ENCODE measurements at places on chromosomes 4 and X.
A peak's percentile ranks its signal among the peaks of the same experiment; 100 is the strongest.

- no peak for DNase-seq
Observed at GRCh38 chrX:25295466-25295865, 279.7 kb upstream of the ARX start.

DNA sequence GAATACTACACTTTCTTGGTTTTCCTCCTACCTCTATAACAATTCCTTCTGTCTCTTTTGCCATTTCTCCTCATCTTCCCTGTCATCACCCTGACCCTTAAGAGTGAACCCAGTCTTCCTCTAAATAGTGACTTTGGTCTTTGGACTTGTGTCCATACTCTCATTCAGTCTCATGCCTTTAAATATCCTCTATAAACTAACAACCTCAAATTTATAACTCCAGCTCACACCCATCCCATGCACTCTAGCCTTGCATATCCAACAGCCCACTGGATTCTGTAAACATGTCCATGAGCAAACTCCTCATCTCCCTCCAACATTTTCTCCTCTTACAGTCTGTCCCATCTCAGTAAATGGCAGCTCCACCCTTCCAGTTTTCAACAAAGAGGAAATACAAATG lies 15.0 kb downstream of the BCLAF3 start:
- DNase-seq = no peak

DNA sequence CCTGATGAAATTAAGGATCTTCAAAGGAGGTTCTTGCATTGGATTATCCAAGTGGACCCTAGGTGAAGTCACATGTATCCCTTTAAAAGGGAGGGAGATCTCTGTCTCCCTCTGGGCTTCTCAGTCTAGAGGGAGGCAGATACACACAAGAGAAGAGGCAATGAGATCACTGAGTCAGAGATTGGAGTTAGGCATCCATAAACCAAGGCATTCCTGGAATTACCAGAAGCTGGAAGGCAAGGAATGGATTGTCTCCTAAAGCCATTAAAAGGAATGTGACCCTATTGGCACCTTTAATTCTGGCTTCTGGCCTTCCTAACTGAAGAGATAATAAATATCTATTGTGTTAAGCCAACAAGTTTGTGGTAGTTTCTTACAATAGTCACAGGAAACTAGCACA lies 383.2 kb downstream of the PACRGL start:
- DNase-seq = no peak

GRCh38 chrX:153781428-153782047 lies 697 bp downstream of the SRPK3 start:
- DNase-seq = no peak

- DNase-seq = no peak
Observed at GRCh38 chr4:53367721-53368120, 1.9 kb upstream of the SCFD2 start.

DNA sequence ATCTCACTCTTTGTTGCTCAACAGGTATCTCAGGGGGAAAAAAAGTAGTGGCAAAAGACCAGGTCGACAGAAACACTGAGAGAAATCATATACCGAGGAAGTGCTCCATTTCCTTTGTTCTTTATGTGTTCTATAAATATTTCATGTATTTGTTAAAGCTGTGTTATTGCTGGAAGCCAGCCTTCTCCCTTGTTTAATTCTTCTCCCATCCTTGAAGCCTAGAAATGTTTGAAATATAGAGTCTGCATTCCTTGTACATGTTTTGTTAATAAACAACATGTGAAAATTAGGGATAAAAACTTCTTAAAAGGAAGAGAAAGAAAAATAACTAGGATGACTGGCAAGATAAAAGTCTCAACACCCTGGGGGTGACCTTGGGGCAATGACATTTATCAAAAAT lies 186.2 kb downstream of the ANKRD50 start:
- DNase-seq = no peak

DNA sequence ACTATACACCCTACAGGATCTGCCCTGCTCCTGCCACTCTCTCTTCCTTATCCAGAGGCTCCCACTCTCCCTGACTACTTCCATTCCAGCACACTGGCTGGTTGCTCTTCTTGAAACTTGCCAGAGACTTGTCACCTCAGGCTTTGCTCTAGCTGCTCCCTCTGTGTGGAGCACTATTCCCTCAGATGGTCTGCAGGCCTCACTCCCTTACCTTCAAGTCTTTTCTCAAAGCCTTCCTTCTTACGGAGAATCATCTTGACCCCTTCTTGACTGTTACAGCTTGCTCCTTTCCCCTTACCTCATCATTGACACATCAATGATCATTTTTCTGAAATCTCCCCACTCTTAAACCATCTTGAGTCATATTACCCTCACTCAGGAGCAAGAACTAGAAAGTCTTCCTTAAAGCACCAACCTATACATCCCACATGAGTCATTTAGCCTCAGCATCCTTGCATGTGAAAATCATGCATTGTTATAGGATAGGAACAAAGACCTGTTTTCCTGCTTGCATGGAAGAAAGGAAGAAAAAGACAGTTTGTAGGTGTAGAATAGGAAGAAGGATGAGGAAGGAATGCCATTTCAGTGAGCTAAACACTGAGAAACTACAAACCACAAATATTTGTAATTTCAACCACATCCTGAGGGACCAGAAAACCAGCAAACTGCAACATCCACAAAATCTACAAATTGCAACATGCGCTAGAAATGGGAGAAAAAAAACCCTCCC lies 55.7 kb downstream of the ANTXR2 start:
- peak; percentile 91 for DNase-seq

DNA sequence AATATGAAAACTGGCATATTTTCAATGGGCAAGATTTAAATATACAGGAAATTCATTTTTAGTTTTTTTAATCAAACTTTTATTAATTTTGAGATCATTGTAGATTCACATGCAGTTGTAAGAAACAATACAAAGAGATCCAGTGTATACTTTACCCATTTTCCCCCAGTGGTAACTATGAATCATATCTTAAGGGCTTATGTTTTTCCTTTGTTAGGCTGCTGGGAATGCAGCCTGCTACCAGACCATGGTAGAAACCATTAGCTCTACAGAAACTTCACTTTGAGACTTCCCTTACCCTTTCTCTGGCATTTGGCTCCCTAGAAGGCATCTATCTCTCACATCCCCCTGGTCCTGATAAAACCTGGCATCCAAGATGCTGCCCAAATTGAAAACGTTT lies 147.6 kb upstream of the EOLA2 start:
- DNase-seq = no peak

DNA sequence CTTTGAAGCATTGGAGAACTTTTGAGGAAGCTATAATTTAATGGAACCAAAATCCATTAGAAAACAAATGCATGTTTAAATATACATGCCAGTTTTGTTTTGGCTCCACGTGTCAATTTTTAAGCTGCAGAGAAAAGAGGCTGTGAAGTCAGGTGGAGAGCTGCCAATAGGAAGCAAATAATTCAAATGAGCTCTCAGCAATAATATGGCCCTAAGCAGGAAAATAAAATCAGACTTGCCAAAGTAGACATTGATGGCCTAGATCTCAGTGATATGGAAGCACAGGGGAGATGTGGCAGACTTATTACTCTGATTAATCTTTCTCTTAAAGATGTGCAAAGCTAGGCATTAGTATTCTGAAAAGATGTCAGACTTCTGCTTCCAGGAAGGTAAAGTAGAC lies 769.8 kb upstream of the NDST4 start:
- DNase-seq = no peak

GRCh38 chr4:140252141-140252741 lies 98.3 kb upstream of the MAML3 start:
- DNase-seq = no peak

DNA sequence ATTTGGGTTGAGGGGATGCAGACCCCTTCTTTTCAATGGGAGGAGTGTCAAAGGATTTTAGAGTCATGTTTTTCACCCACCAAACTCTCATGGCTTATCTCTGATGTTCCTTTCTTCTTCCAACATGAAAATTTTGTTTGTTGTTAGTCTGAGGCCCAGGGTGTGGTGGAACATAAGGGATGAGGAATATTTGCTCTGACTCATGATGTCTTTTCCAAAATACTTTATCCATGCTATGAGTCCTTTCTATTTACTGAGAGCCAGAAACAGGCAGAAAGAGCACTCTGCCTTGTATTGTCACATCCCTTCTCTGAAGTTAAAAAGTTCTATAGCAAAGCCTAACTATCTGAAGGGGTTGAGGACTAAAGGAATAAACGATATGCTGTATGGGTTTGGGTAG lies 61.6 kb upstream of the GYPA start:
- no peak for DNase-seq

DNA sequence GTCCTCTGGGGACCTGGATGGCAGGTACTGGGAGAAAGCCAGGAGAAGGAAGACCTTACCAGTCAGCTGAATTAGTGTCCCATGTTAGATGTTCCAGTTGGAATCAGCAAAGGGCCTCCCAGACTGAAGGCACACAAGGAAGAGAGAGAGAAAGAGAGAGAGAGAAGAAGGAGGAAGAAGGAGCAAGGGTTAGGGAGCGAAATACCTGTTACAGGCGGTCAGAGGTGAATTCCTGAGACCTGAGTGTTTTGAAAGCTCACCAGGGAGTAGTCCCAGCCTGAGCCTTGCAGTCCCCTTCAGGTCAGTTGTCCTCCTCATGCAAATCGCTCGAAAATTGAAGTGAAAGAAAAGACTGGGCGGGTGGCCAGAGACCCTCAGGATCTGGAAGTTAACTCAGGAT lies 60.3 kb downstream of the USP11 start:
- no peak for DNase-seq

DNA sequence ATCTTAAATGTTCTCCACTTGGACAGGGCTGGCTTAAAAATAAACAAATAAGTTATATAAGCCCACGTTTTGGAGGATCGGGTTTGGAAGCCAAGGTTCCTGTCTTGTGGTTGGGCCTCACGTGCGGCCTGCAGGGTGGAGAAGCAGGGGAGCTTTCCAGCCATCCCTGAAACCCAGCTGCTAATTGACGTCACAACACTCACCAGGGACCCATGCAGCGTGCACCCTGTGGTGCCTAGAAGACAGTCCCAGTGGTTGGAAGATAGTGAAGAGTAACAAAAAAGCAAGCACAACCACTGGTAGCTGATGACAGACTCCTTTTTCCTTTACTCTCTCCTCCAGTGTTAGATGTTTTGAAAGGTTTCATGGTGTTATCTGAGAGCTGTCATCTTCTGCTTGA lies 142.0 kb upstream of the RBPJ start:
- no peak for DNase-seq

DNA sequence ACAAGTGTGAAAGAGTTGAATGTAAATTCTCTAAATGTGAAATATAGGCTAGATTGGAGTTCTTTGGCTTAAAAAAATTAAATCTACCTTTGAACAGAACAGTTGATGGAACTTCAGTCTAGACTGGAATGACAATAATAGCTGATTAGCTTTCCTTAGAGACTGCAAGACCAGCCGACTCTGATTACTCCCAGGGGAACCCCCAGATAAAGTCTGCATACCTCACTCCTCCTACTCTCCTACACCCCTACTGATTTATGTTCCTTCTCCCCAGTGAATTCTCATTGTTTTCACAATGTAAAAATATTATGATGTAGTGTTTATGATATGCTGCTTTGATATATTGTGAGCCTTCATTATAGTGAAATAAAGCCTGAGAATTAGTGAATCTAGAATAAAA lies 241.3 kb downstream of the CFAP299 start:
- no peak for DNase-seq

- peak; percentile 78 for DNase-seq
Observed at GRCh38 chrX:40154853-40155588, 57.3 kb upstream of the BCOR start.

- no peak for DNase-seq
Observed at GRCh38 chr4:30716681-30717207, 3.4 kb upstream of the PCDH7 start.

- no peak for DNase-seq
Observed at GRCh38 chrX:102765217-102765616, 44.7 kb downstream of the GPRASP3 start.

DNA sequence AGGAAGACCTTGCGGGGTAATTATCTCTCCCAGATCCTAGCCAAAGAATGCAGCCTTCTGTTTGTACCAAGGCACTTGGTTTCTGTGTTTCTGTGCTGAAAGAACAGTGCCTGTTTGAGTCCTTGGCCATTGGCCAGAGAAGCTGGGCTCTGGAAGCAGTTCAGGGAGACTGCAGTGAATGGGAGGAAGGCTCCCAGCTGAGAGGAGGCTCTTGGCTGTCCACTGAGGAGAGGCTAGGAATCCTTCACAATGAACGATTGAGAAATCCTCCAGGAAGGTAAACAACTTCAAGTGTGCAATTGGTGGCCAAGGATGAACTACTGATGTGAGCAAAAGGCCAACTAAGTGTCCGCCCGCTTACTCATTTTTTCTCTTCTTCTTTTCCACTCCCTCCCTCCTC lies 61.3 kb downstream of the HS3ST1 start:
- DNase-seq = no peak

- DNase-seq = no peak
Observed at GRCh38 chrX:133649651-133650050, 234.4 kb upstream of the GPC4 start.

DNA sequence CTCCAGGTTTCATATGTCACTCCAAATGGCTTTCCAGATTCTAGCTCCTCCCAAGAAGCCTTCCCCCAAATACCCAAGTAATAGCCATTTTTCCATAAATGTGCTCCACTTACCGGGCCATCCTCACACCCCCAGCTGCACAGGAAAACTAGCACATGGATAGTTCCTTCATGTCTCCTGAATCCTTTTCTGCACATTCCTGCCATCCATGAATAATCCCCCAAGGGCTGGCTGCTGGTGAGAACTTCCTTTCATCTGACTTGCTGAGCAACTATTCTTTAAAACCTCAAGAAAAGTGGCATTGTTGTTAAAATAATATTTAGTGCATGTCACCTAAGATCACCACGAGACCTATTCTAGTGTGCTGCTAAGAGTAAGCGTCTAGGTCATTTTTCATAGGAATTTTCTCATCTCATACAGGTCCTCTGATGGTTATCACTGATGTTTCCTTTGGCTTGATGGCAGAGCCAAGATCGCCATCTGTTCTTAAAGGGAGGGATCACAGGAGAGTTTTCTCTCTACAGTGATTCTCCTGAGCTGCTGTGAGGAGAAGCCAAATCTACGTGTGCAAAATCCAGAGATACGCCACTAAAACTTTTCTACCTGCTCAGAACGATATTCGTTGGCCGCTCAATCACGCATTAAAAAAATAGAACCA lies 71.3 kb downstream of the MAP3K15 start:
- no peak for DNase-seq

DNA sequence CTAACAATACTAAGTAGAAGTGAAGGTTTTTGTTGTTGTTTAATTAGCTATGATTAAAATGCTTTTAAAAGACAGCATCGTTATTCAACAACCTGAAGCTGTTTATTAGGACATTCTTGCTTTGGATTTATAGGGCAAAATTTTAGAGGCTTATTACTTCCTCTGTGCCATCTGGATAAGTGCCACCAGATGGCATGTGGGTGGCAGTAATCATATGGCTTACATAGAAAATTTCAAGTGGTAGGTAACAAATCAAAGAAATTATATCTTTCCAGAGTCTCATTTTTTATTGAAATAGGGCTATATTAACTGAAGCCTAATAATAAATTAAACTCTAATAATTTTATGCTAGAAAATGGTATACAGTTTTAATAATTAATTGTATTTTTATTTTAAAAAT lies 83.3 kb upstream of the HTR2C start:
- no peak for DNase-seq
